ENCODE measurements at places on chromosomes 7 and 10. TPM values are rescaled to one million over a fixed set of nuclear protein-coding genes. Genes with fewer than 3 reads are reported as not detected.

GRCh38 chr7:39615350-39615975 lies 7.9 kb upstream of the RALA start:
- DNase-seq: no peak

DNA sequence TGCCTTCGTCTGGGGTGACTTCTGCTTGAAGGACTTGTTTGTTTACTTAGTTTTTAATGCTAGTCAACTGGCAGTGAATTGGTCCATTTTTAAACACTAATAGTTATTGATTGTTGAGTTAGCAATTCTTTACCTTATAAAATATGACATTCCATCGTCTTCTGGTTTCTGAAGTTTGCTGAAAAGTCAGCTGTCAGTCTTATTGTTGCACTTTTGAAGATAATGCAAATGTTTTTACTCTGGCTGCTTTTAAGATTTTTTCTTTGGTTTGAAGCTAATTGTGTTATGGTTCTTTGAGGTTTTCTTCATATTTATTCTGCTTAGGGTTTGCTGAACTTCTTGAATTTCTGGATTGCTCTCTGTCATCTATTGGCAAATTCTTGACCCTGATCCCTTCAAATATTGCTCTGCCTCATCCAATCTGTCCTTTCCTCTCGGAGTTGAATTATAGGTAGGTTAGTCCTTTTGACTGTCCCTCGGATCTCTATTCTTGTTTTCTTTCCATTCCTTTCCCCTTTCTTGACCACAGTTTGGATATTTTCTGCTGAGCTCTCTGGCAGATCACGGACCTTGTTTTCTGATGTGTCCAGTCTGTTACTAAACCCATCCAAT lies 24.2 kb downstream of the MGMT start:
- DNase-seq: no peak

GRCh38 chr10:416091-416515 lies 273.4 kb downstream of the DIP2C start:
- no peak for DNase-seq

Gene PYROXD2
- 16.1 TPM for total RNA-seq

Gene GHRHR
- total RNA-seq: 1.8 TPM

Gene GPNMB
- total RNA-seq: 35.6 TPM

Gene OGDHL
- 98.4 TPM for total RNA-seq

Gene AMPH
- total RNA-seq: 122 TPM

Gene TOMM7
- 229 TPM for total RNA-seq
